GM23338 (cell line): ENCODE measurements at places on chromosomes 3 and 15. TPM values are rescaled to one million over a fixed set of nuclear protein-coding genes. Genes with fewer than 3 reads are reported as not detected.
A peak's percentile ranks its signal among the peaks of the same experiment; 100 is the strongest.

- peak; percentile 37 for DNase-seq
These were observed 38.7 kb upstream of the UTS2B start for GRCh38 chr3:191368755-191369615.

TRIM71 gene
- total RNA-seq, result 318 and 346 TPM in 2 replicates

DNA sequence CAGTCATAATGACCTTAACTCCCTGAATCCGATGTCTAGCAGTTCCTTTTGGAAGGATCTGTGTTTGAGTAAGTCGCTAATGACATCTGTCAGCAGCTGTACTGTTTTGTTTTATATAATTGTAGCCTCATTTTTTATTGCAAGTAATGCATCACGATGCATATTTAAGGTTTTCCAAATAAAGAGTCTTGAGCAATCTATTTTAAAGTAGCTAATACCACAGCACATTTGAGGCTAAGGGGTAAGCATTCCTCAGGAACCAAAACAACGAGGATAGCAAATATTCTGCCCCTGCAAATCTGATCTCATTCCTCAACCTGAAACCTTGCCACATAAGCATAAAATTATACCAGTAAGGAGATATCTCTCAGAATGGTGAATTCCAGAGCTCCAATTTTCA is 98.7 kb downstream of the TBC1D5 start:
- DNase-seq, result no peak

GRCh38 chr3:193813501-193813830 is 220.5 kb downstream of the OPA1 start:
- DNase-seq, result peak; percentile 61

DNA sequence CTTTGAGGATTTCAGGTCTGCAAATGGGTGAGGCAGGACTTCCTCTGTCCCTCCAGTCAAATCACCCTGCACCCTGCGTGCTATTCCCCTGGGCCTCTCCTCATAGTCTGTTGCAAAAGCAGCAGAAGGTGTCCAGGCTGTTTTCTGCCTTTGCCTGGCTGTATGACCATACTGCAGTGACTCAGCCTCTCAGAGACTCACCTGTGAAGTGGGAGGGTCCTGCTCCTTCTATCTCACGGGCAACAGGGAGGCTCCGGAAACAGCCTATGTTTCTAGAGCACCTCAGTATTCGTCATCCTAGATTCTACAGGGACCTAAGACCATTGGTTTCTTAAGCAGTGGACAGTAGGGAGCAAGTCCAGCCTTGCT is 216.4 kb downstream of the TLE3 start:
- no peak for DNase-seq
